ENCODE measurements at places on chromosomes 5 and 9. TPM values are rescaled to one million over a fixed set of nuclear protein-coding genes. Genes with fewer than 3 reads are reported as not detected.

Gene C5orf24
- 63.4 TPM for total RNA-seq

Gene FXN
- 12.9 TPM for total RNA-seq

Gene CDC20B
- total RNA-seq = not detected

Gene ENHO
- not detected for total RNA-seq

Gene PCDHA10
- 0.91 TPM for total RNA-seq

Gene GPR150
- 0.24 TPM for total RNA-seq

Gene EGFL7
- 1.3 TPM for total RNA-seq

Gene GCNT4
- 4.5 TPM for total RNA-seq

Gene GCNT1
- total RNA-seq = 7.9 TPM

Gene C5orf58
- not detected for total RNA-seq

Gene PCDHB12
- total RNA-seq = 1.6 TPM

Gene KYAT1
- 4.1 TPM for total RNA-seq

Gene CDH12
- 2.9 TPM for total RNA-seq

Gene TNFSF8
- total RNA-seq = not detected

Gene GLDC
- 5.1 TPM for total RNA-seq

Gene RGS7BP
- not detected for total RNA-seq

Gene BTNL8
- not detected for total RNA-seq

Gene IL13
- not detected for total RNA-seq

Gene TMEM252
- total RNA-seq = not detected

Gene CBY3
- total RNA-seq = not detected

Gene SH3GL2
- total RNA-seq = 1.5 TPM

Gene AK8
- total RNA-seq = 1.4 TPM

Gene FOXD4
- total RNA-seq = 1.7 TPM

Gene OR5C1
- total RNA-seq = not detected

Gene SMIM32
- total RNA-seq = 0.37 TPM

Gene EXOSC2
- 42.9 TPM for total RNA-seq

Gene MAP1B
- 21.5 TPM for total RNA-seq

Gene GABRA1
- total RNA-seq = not detected

Gene STKLD1
- 0.94 TPM for total RNA-seq

Gene PSAT1
- total RNA-seq = 69.5 TPM

Gene CTXN3
- total RNA-seq = not detected

Gene PCDHGB5
- 9.1 TPM for total RNA-seq

Gene ORM2
- not detected for total RNA-seq

Gene RANBP3L
- total RNA-seq = not detected

Gene ROR2
- total RNA-seq = not detected

Gene SPAAR
- total RNA-seq = not detected

Gene ELOVL7
- 42.7 TPM for total RNA-seq

Gene NRARP
- total RNA-seq = 32.6 TPM

Gene MCCC2
- total RNA-seq = 115 TPM

Gene SLC25A48
- total RNA-seq = not detected

Gene ZDHHC11B
- total RNA-seq = 3.0 TPM

Gene QRFP
- total RNA-seq = not detected

Gene OR1N1
- not detected for total RNA-seq

Gene UGT3A1
- not detected for total RNA-seq

Gene EPB41L4B
- total RNA-seq = 5.8 TPM

Gene RGS14
- total RNA-seq = 13.0 TPM

Gene IRX2
- not detected for total RNA-seq

Gene GFI1B
- total RNA-seq = not detected
